ENCODE measurements at places on chromosomes 16 and 17.
A peak's percentile ranks its signal among the peaks of the same experiment; 100 is the strongest.

- no peak for DNase-seq
Measured at GRCh38 chr16:19488213-19488640, 33.7 kb downstream of the GDE1 start.

GRCh38 chr17:2214047-2214928, 89.3 kb downstream of the SMG6 start:
- no peak for DNase-seq

GRCh38 chr16:59993101-59993500, 1259.0 kb upstream of the GOT2 start:
- no peak for DNase-seq

DNA sequence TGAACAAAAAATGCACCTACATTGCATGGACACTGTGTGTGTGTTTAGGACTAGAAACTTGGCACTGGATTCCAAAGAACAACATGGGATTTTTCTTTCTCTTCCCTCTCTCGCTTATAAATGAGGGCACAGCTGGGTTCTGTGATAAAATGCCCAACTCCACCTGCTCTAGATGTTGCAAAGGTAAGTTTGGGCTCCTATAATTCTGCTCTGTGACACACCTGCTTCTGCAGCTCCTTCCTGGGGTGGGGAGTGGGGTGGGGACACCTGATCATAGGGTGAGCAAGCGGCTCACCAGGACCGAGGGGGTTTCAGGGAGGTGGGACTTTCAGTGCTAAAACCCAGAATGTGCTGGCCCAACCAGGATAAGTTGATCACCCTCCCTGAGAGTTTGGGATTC, 104.3 kb downstream of the AXIN2 start:
- DNase-seq, result no peak

DNA sequence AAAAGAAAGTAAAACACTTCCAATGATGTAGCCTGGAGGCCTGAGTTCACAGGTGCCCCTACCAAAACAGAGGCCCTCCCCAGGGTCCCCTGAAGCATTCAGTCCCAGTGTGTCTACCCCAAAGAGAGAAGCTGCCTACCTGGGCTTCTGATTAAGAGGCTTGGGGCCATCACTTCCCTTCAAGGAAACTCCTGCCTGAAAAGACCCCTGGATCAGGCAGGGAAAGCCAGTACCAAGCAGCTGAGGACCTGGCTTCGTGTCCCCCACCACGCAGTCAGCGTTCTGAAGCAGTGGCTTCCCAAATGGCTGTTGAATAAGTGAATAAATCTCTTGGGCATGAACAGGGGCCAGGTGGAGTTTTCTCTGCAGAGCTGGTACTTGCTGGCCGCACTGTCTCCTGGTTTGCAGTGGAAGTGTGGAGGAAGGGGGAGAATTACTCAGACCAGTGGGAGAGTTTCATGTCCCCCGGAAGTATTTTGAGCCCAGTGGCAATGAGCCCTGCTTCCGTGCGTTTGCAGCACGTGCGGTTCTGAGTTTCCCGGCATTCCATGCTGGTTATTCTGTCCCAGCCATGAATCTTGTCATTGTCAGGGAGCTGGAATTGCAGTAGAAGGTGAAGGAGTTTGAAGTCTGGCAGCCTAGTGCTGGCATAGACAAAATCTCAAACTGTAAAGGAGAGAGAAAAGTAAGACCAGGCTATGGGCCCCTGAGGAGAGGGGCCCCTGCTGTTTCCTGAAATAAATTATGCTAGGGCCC, 27.0 kb downstream of the RMI2 start:
- DNase-seq, result no peak

GRCh38 chr16:1335996-1336395, 2.6 kb downstream of the BAIAP3 start:
- DNase-seq, result no peak

- DNase-seq, result no peak
Measured at GRCh38 chr17:50015146-50015545, 20.1 kb upstream of the DLX3 start.

DNA sequence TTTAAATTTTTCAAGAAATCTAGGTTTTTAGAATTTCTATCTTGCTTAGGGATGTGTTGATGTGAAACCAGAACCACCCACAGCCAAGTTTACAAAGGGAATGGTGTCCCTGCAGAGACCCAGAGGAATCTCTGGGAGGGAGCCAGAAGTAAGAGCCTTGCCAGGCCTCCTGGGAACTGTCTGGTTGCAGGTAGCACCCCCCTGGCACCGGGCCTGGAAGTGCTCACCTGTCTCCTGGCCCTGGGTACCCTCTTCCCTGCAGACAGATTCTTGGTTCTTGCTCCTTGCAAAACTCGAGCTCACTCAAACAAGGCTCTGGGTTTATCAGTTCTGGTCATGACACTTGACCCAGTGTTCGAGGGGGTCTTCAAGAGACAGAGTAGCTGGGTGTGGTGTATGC, 24.6 kb upstream of the ZFP90 start:
- no peak for DNase-seq

GRCh38 chr17:59151591-59151990, 3.4 kb downstream of the SKA2 start:
- DNase-seq, result no peak

GRCh38 chr16:82389956-82390650, 220.1 kb upstream of the MPHOSPH6 start:
- no peak for DNase-seq

DNA sequence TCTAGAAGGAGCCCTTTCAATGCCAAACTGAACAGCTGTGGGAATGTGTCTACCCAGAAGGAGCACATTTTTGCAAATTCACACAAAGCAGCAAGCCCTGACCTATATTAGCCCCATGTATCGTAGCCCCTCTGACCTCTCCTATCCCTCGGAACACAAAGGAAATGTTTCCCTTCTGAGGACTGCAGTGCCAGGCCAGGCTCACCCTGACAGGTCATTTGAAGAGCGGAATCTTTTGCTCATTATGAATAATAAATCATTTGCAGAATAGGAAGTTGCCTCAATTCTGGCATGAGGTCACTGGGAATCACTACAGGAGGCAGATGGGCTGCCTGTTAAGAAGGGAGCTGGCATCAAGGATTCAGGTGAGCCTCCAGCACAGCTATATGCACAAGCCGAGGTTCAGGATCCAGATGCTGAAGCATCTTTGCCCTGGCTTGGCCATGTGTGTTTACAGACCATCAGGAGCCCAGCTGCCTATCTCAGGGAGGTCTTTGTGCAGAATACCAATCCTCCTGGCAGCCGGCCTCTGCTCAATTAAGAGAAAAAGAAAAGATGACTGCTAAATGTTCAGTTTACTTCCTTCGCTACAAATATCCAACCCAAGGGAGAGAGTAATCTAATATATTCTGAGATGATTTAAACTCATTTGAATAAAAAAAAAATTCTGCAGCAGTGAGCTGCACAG, 119.4 kb downstream of the USP31 start:
- no peak for DNase-seq

GRCh38 chr17:76543826-76544545, 4.1 kb downstream of the PRCD start:
- DNase-seq, result peak; percentile 98
